ENCODE measurements at places on chromosomes 5 and 9.

DNA sequence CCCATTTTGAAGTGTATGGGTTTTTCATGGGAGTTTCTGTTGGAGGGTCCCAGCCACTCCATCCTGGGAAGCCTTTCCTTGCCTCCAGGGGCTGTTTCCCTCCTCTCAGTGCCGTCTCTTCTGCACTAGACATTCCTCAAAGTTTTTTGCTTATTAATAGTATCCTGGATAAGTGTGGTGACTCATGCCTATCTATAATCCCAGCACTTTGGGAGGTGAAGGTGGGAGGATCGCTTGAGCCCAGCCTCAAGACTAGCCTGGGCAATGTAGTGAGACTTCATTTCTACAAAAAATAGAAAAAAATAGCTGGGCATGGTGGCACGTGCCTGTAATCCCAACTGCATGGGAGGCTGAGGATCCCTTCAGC is 43.1 kb downstream of the RALGPS1 start:
- no peak for DNase-seq

GRCh38 chr9:131085370-131086122 is 10.8 kb upstream of the AIF1L start:
- DNase-seq, result no peak

- DNase-seq, result no peak
These were observed 117.4 kb downstream of the RGS3 start for GRCh38 chr9:113580954-113581311.

GRCh38 chr5:102719886-102720285 is 35.2 kb upstream of the PAM start:
- DNase-seq, result no peak

- no peak for DNase-seq
These were observed 882 bp downstream of the CERCAM start for GRCh38 chr9:128421482-128421996.

Measured in CD4-positive, alpha-beta memory T cell (primary cell).